ENCODE measurements at places on chromosomes 3 and 15.

DNA sequence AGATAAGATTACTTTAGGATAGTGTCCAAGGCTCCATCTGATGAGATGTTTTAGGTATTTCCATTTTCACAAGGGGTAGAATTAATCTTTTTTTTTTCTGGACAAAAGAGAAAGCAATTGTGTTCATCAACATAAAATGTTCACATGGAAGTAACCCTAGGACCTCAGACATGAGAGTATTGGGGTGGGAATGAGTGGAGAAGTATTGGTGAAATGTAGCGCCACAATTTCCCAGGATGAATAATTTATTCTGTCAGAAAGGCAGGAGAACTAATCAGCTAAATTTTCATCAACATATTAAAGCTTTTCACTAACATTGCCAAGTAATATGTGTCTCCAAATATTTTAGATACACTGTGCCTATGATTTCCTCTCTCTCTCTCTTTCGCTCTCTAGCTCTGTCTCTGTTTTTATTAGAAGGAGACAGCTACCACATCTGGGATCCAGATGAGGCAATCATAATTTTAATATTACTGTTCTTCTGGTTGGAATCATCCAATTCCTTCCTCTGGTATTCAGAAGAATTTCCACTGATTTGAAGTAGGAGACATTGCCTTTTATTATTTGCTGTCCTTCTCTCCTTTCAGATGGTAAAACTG lies 21.6 kb upstream of the ZNF280D start:
- DNase-seq = no peak

GRCh38 chr15:33243869-33244268 lies 49.4 kb upstream of the FMN1 start:
- DNase-seq = no peak

- no peak for DNase-seq
Observed at GRCh38 chr3:171459137-171459941, 866 bp downstream of the TNIK start.

- no peak for DNase-seq
Observed at GRCh38 chr3:180319461-180319860, 282.5 kb upstream of the TTC14 start.

GRCh38 chr15:67253101-67253500 lies 1.4 kb downstream of the AAGAB start:
- no peak for DNase-seq

DNA sequence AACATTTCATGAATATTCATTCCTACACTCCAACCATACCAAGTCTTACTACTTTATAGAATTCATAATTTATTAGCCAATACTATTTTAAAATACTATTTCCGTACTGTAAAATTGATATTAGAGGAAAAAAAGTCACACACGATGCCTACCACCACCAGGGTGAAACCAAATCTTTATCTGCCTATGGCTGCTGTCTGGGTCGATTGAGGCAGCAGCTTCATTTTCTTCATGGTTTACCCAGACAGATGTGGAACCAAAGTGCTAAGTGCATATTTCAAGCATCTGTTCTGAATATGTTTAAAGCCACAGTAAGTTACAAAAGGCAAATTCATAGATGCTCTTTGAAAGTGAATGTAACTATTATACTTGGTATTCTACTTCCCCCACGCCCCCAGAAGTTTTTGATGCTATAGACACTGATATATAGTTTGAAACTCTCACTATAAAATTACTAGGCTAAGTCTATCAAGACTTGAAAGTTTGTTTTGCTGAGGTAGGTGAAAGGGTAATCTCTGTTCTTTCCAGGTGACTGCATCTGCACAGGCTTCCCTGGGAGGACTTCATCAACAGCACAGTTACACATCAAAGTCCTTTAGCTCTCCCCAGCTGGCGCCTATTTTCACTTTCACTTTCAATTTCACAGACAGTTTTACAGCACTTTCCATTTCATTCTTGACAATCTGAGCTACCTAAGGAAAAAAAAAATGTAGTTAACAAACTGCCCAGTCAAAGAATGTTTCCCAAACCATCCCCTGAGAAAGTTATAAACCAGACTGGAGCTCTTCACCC lies 113.9 kb downstream of the POLQ start:
- no peak for DNase-seq

Data from D721Med (cell line).